NCI-H1417 treated with DMSO at 0.1 percent for 48 hours (cell line): ENCODE measurements at places on chromosomes 3 and 15.

- DNase-seq, result no peak
Observed at GRCh38 chr3:162103808-162104207, 607.2 kb downstream of the OTOL1 start.

DNA sequence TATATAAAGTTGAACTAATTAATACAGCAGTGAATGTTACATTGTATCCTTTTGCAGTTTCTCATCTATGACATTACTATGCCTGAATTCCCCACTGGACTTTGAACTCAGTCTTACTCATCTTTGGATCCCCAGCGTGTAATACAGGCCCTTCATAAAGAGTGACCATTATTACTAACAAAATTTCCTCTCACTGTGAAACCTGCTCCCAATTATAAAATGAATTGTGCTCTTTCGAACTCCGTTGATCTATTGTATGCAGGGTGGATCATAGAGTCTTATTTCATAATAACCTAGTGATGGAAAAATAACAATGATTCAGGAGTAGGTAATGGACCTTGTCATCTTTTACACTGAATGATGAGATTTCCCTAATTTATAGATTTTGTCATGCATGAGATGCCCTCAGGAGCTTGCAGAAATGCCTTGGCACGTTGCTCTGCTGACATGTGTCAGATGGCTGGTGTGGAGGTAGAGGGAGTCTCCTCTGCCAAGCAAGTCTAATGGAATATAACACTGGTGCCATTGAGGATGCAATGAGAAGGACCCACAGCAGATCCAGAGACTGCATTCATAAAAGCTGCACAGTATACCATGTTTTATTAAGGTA, 25.5 kb downstream of the B3GNT5 start:
- no peak for DNase-seq

GRCh38 chr3:116356056-116356455, 89.2 kb downstream of the LSAMP start:
- DNase-seq, result no peak

DNA sequence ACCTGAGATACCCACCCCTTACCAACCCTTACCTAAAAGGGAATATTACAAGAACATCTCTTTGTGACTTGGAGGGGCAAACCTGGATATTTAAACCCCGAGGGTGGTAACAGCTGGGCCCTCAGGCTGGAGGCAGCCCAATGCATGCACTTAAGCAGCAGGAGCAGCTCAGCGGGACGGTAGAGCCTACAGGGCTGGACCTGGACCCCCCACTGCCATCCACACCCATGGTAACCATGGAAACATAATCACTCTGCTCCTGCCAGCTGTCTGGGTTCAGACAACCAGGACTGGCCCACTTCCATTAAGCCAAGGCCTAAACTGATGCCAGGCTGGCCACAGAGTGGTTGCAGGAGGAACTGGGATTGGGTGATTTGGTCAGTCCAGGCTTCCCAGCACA, 52.8 kb downstream of the ETFA start:
- no peak for DNase-seq

DNA sequence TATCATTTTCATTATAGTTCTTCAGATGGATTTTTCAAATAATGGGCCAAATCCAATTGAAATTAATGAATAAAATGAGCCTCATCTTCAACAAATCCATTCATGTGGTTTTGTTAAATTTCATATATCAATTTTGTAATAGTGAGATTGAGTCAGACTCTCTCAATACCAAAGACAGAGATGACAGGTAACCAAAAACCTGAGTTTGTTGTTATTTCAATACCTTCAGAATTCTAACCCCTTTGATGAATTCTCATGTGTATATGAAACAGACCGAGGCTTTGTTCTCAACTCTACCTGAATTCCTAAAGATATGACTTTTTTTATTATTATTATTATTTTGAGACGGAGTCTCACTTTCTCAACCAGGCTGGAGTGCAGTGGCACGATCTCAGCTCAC, 92.8 kb downstream of the FOXP1 start:
- no peak for DNase-seq

- DNase-seq, result no peak
Observed at GRCh38 chr3:3579658-3580057, 219.6 kb upstream of the LRRN1 start.

DNA sequence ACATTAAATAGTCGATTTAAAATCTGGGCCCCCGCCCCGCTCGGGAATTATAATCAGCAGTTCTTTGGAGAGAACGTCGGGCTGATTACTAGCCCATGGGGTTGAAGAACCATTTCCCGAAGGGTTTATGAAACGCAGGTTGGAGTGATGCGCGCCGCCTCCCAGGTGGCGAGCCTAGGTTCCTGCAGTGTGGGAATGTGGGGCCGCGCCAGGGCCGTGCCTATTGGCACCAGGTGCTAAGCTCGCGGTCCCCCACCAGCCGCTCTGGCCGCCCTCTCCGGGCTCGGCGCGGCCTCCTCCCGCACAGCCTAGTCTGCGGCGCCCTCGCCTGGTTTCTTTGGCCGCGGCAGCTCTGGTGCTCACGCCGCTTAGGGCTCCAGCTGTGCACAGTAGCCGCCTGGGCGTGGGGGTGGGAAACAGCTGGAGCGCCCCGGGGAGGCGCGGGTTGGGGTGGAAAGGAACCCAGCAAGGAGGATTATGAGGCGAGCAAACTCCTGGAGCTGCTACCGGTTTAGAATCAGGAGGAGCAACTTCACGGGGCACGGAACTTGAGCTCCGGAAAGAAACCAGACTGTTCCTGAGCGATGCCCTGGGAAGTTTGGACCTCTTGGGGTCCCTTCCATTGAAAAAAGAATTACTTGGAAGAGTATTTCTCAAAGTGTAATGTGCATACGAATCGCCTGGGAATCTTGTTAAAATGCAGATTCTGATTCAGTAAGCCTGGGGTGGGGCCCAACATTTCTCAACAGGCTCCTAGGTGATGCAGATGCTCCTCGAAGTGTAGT, 5.6 kb upstream of the MECOM start:
- DNase-seq, result peak; percentile 59

- no peak for DNase-seq
Observed at GRCh38 chr3:184384856-184385422, 5.1 kb downstream of the CHRD start.

- no peak for DNase-seq
Observed at GRCh38 chr3:60643831-60644230, 607.4 kb downstream of the FHIT start.

GRCh38 chr3:87733671-87734367, 325.0 kb downstream of the CGGBP1 start:
- DNase-seq, result no peak

DNA sequence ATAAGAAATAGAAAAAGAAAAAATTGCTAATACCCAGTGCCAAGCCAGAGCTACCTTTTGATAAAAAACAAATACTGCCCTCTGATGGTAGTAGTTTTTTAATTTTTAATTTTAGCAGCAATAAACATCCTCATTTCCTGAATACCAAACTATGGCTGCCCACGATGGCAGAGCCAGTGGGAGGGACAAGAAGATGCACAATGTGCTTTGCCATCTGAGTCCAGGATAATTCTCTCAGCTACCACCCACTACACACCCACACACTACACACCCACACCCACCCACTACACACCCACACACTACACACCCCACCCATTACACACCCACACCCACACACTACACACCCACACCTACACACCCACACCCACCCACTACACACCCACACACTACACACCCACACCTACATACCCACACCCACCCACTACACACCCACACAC, 17.8 kb downstream of the CEP19 start:
- no peak for DNase-seq

- DNase-seq, result no peak
Observed at GRCh38 chr3:172202797-172203196, 163.4 kb downstream of the FNDC3B start.

DNA sequence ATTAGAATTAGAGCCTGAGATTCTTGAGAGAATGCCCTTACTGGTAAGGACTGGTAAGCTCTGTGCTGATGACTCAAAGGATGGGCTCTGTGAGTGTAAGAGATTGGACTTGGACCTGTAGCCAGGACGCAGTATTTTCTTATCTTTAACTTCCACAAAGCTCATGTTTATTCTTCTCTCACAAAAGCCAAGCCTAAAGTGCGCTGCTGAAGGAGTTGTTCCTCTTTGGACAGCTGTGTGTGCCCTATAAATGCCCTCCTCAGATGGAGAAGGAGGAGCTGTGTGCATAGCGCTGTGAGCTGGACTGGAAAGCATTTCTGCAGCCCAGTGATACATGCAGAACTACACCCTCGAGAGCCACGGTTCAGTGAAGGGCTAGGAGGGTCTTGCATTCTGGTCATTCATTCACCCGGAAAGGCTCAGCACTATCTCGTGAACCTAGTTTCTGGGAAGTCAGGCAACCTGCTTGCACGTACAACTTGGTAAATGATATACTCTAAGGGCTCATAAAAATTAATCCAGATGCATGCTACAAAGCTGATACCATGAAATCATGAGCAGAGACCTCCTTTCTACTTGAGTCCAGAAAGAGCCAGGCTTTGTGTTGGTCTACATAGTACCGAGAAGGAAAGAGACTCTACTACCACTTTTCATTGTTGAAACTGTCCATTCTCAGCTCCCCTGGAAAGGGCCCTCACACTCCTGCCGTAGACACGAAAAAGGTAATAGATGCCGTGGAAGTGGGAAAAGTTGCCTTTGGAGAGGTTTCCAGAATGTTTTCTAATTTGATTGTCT, 103.0 kb upstream of the TBL1XR1 start:
- DNase-seq, result no peak

- no peak for DNase-seq
Observed at GRCh38 chr3:77906102-77906709, 866.3 kb downstream of the ROBO2 start.

GRCh38 chr3:105140899-105141367, 225.8 kb upstream of the ALCAM start:
- DNase-seq, result no peak

DNA sequence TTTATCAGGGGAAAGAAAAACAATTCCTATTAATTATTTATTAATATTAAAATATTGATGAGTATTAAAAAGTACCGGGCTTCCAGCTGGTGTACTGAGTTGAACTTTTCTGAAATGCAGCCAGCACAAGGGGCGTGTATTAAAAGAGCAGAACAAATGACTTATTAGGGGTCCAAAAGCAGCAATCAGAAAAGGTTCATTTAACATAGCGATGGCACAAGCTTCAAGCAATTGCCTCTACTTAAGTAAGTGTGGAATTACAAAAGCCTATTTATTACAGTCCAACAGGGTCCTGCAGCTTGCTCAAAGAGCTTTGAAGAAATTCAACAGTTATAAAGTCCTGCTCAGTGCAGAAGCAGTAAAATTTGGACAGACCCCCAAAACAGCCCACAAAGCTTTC, 285.6 kb downstream of the EPHA3 start:
- DNase-seq, result no peak
